ENCODE measurements at places on chromosomes 2 and 18.

DNA sequence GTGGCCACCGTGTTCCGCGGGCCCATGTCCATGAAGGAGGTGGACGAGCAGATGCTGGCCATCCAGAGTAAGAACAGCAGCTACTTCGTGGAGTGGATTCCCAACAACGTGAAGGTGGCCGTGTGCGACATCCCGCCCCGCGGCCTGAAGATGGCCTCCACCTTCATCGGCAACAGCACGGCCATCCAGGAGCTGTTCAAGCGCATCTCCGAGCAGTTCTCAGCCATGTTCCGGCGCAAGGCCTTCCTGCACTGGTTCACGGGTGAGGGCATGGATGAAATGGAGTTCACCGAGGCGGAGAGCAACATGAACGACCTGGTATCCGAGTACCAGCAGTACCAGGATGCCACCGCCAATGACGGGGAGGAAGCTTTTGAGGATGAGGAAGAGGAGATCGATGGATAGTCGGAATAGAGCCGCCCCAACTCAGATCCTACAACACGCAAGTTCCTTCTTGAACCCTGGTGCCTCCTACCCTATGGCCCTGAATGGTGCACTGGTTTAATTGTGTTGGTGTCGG is 17.7 kb downstream of the TUBB6 start:
- DNase-seq = no peak

DNA sequence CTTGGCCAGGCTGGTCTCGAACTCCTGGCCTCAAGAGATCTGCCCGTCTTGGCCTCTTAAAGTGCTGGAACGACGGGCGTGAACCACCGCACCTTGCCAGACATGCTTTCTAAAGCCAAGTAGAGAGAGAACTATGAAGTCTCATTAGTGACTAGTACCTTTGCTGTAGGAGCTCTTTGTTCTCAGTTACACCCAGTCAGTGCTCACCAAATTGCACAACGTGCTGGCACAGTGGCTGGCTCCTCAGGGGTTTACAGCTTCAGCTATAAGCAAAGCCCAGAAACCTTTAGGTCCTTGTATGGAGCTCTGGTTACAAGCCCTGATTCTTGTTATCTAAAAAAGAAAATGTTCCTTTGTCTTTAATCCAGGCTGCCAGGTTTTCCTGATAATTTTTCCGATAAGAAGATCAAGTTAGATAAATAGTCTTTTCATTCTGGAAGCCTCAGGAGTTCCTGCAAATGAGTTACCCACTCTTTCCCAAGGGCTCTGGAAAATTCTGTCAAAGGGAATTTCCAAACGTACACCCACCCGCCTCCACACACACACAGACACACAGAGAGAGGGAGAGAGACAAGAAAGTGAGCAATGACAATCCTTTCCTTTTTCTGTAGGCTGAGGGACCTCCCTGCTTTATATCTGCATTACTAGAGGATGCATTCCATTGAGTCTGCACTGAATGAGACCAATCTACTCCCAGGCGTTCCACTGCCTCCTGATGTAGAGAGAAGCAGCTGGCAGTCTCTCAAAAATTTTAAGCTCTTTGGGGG is 100.2 kb upstream of the CSRNP3 start:
- no peak for DNase-seq

- DNase-seq = no peak
Observed at GRCh38 chr2:105824446-105824845, 79.7 kb downstream of the NCK2 start.

DNA sequence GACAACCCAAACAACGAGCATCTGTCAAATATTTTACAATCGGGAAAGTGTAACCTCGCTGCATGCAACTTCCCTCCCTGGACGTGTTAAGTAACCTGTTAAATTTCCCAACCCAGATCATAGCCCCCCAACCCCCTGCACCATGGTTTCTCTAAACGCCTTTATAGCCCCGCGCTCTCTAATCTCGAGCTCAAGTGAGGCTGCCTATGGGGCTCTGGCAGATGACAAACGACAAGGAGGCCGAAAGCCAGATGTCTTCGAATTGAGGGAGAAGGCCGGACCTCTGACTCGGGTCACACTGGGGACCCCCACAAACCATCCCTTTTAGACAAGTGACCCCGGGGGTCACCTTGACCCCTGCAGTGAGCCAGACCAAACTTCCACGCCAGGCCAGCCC is 526 bp downstream of the COX7A2L start:
- no peak for DNase-seq

GRCh38 chr18:34028324-34028723 is 196.4 kb downstream of the NOL4 start:
- DNase-seq = no peak

DNA sequence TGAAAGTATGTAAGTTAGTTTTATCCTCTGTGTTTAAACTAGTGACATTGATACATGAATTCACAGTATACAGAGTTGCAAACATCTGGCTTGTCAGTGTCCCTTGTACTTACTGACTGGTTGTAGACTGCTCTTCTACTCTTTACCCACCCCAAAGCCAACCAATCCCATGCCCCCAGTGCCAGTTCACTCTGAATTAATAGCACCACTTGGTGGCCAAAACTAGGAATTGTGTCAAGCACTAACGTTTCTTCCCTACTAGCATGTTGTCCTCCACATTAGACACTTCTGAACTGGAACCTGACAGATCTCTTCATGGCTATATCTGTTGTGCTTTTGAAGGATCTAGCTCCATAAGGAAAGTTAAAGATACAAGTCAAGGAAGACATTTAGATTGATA is 27.2 kb upstream of the OTX1 start:
- no peak for DNase-seq

GRCh38 chr18:2881088-2881839 is 34.5 kb downstream of the EMILIN2 start:
- DNase-seq = no peak

Measured in stimulated activated CD8-positive, alpha-beta memory T cell treated with anti-CD3 and anti-CD28 coated beads, Interleukin-15, amount 100 ng/mL, for 24 hours (primary cell).